ENCODE measurements at places on chromosomes 11 and 22.
A peak's percentile ranks its signal among the peaks of the same experiment; 100 is the strongest.

GRCh38 chr11:118488480-118489109 is 38.7 kb upstream of the TTC36 start:
- DNase-seq = peak; percentile 42

DNA sequence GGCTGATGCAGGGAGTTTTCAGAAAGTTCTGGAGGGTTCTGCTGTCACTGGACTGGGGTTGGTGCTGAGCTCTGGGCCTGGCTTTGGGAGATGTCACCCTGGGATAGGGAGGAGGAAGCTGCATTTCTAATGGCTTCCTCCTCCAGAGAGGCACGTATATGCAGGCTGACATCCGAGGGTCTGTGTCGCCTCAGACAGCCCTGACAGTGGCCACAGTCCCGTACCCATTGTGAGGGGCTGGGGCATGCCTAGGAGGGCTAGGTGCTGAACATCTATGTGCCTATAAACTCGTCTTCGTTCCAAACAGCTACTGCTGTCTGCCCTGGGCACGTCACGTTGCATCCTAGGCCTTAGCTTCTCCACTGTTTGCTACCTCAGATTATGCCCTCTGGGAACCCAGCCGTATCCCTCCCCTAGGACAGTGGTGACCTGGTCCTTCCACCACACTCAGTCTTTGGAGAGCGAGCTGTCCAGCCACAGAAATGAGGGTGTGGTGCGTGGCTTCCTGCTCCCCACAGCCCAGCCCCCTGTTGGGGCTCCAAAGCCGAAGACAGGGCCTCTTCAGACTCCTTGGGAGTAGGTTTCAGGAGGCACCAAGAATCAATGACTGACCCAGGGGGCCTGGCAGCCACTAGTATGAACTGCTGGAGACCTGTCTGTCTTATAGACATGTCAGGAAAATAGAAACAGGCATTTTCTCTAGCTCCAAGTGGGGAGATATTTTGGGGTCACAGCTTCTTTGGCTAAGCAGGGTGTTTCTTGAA is 26.4 kb downstream of the ADAMTS15 start:
- DNase-seq = no peak

DNA sequence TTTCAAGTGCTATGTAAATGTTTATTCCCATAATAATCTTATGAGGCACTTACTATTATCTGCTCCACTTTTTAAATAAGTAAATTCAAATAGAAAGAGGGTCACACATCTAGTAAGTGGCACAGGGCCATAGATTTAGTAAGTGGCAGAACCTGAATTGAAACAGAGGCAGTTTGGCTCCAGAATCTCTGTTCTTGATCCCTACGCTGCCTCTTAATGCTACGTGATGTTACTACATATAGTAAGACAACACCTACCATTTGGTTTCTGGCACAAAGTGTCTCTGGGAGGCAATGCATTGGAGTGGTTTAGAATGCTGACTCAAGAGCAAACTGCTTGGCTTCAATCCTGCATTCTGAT is 1018.3 kb downstream of the DLG2 start:
- no peak for DNase-seq

DNA sequence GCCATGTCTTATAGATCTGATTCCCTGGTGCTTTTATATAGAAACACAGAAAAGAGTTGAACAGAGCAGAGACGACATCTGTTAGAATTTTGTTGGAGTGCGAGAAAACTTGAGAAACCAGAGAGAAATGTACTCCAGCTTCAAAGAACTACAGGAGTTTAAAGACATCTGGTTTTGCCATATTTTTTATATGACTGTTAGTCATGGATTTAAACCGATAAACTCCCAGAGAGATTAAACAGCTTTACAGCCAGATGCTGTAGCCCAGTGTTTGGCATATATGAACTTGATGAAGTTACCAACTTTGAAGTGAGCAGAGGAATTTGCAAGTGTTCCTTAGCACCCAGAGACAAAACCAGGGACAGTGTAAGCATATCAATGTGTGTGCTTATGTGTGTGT is 1083.1 kb downstream of the LRRC4C start:
- DNase-seq = no peak

DNA sequence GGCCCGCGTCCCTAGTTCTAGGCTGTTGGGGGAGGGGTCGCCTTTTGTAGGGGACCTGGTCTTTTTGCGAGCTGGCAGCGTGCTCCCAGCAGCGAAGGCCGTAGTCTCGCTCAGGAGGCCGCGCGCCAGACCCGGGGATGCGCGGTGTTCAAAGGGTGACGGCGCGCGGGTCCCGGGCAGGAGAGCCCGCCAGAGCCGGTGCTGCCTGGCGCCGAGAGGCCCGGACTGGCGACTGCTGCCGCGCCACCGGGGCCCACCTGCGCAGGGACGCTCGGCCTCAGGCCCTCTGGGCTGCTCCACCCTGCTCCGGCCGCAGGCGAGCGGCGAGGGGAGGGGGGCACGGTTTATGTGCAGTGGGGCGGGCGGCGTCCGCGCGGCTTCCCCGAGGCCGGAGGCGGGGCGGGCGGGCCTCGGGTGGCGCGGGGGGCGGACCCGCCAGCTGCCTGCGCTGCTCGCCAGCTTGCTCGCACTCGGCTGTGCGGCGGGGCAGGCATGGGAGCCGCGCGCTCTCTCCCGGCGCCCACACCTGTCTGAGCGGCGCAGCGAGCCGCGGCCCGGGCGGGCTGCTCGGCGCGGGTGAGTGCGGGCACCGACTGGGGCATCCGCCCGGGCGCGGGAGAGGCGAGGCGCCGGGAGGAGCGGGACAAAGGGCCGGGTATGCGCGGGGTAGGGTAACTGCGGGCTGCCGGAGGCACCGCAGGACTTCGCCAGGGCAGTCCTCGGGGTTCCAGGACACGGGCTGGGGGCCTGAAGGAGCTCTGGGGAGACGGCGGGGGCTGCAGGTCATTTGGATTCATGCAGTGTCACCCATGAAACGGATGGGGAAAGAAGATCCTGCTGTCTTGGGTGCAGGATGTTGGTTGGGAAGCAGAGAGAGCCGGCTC is at the start of gene PRSS23:
Gene PRSS23, plus strand, starts transcription at position 467 of the 884 bp plus-strand sequence. CDS start 7,102 bp downstream, outside the sequence.
- DNase-seq = no peak

GRCh38 chr22:46577368-46578249 is 40.2 kb upstream of the CELSR1 start:
- DNase-seq = no peak

DNA sequence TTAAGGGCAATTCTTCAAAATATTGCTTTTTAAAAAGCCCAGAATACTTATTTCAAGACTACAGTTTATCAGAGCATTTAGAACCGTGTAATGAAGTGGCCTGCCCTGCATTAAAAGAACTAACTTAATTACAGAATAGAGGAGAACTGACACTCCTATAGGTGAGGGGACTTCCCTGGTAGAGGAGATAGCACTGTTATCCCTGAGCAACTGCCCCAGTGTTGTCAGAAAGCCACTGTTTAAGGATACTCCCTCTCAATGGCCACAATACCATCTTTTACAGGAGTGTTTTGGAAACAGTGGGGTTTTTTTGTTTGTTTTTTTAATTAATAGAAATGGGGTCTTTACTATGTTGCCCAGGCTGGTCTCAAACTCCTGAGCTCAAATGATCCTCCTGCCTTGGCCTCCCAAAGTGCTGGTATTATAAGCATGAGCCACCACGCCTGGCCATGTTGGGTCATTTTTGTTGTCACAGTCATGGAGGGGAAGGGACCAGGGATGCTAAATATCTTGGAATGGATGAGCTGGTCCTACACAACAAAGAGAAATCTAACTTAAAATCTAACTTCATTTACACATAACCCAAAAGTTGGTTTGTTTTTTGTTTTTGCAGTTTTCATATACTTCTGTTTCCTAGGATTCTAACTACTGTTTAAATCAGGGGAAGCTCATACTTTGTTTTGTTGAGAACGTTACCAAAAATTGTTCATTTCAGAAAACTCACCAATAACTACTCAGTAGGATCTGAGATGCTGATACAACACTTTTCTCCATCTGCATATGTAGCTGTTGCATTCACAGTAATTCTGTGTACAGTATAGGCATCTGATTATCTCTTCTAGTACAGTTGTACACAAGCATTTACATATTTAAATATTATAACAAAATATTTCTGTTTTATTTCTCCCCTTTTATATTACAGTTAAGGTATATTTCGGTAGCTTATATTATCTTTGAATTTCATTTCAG is 8.1 kb downstream of the RPL27A start:
- DNase-seq = no peak

GRCh38 chr11:35290876-35291275 is 128.5 kb downstream of the SLC1A2 start:
- no peak for DNase-seq

DNA sequence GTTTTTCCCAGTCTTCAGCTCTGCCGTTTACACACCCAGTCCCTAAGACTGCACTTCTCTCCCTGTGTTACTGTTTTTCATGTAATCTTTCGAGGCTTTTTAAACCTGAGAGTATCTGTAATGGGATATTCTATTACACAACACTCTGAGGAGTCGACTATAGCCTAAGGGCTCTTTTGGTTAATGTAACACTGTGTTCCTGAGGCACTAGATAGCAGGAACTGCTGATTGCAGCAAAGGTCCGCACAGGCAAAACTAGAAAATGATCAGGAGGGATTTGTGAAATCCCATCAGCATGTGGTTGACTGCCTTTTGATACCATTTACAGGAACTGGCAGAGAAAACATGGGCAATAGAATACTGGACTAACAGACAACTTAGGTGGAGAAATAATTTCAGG is 512.3 kb upstream of the RAG2 start:
- peak; percentile 77 for DNase-seq

DNA sequence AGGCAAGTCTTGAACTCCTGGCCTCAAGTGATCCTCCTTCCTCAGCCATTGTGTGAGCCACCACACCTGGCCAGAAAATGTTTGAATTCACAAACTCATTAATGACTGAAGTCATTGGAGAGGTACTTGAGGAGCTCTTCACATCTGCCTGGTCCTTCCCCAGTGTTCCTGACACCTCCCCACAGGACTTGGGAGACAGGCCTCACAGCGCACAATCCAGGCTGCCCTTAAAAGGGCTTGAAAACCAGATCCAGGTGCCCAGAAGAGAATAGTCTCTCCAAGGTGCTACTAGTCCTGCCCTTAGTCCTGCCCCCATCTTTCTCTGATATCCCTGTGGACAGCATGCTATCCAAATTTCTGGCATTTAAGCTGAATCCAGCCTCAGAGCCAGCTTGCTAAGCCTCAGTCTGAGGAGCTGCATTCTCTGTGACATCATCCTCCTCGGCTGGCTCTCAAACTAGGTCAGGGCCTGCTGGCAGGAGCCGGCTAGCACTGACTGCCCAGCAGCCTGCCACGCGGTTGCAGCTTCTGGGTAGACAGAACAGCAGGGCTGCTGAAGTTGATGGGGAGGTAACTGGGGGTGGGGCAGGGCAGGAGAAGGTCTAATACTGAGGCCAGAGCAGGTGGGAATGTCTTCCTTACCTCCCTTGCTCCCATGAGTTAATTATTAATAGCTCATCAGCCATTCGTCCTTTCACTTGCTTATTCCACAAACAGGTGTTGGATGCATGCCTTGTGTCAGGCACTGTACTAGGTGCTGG is 35.3 kb upstream of the NECTIN1 start:
- DNase-seq = no peak

DNA sequence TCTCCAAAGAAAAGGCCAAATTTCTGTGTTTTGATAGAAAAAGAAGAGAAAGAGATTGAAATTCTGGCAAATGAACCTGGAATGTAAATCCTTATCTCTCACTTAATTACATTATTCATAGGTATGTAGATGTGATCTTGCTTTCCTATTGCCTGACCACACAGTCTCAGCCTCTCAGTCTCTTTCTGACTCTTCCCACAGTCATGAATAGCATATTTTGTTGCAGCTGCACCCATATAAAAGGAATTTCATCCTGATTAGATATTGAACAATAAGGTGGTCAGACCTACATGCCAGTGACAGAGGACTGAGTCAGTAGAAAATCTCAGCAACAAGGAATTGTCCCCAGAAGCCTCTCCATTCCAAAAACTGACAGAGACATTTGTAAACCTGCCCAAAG is 62.9 kb upstream of the LRRC4C start:
- no peak for DNase-seq

- no peak for DNase-seq
Observed at GRCh38 chr11:65476632-65477148, 22.2 kb upstream of the MALAT1 start.

- no peak for DNase-seq
Observed at GRCh38 chr11:76560219-76560618, 110.3 kb downstream of the LRRC32 start.

DNA sequence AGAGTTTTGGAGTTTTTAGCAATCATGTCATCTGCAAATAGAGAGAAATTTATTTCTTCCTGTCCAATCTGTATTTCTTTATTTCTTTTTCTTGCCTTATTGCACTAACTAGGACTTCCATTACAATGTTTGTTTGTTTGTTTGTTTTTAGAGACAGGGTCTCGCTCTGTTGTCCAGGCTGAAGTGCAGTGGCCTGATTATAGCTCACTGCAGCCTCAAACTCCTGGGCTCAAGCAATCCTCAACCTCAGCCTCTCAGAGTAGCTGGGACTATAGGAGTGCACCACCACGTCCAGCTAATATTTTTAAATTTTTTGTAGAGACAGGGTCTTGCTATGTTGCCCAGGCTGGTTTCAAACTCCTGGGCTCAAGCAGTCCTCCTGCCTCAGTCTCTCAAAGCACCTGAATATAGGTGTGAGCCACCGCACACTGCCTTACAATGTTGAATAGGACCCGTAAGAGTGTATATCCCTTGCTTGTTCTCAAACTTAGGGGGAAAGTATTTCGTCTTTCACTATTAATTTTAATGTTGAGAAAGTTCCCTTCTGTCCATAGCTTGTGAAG is 29.6 kb upstream of the MAPK1 start:
- no peak for DNase-seq

- no peak for DNase-seq
Observed at GRCh38 chr11:114977651-114978050, 299.3 kb downstream of the NXPE2 start.

GRCh38 chr11:105211806-105212554 is 72.4 kb upstream of the CARD18 start:
- no peak for DNase-seq

GRCh38 chr11:61888590-61888989 is 2.8 kb downstream of the FADS3 start:
- no peak for DNase-seq

DNA sequence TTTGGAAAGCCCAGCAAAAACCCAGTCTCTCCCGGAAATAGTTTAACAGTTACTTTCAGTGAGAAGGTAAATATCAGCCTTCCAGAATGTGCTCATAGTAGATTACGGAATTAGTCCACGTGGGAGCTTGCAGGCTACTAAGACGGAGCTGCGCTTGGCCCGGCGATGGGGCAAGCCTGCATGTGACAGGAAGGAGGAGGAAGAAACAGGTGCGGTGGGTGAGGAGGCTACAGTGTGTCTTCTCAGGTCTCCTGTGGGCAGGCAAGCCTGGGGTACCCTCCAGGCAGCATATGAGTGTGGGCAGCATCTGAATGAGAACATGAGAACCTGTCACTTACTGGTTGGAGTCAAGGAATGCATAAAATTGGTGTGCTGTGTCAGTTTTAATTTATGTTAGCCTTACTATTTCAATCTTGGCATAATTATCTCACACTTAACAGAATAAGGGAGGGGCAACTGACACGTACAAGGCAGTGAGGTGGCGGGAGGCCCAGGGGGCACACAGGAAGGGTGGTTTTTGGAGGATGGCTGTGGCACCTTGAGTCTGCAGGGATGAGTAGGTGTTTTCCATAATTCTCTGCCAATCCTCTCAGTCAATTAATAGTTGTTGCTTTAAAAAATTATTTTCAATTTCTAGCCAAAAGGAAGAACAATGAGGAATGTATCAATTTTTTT is 35.7 kb downstream of the CLMP start:
- DNase-seq = no peak
